ENCODE measurements at places on chromosomes 6 and 20.

DNA sequence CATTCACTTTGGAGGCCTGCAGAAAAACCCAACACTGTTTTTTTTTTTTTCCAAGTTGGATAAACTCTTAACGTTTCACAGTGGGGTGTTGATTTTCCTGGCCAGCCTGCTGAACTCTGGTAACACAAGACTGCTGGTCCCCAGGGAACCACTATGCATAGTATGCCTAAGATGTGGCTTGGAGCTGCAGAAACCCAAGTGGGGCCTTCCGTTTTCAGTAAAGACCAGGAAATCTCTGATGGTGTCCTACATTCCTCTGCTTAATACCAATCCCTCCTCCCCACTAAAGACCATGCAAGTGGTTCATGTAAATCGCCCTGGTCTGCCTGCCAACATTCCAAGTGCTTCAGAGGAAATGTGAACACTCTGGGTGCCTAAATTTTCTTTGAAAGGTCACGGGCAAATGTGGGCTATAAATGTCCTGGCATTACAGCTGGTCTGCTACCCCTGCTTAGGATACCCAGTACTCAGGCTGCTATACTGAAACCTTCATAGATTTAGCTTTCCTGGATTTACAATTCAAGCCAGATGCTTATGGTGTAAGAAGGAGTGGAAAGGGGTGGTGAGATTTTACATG, 615.4 kb downstream of the MAFB start:
- DNase-seq, result peak; percentile 48

DNA sequence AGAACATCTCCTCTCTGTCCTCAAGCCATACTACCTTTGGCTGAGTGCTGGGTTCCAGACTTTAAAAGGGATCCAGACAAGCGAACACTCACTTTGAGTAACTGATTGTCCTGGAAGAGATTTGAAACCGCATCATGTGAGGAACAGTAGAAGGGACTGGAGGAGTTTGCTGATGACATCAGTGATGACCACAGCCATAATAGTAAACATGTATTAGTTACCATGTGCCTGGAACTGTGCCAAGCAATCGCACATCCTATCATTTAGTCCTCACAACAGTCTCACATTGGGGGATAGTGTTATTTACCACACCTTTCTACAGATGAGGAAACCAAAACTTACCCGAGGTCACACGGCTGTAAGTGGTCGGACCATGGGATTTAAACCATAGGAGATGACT, 39.8 kb downstream of the ARMC2 start:
- DNase-seq, result no peak

DNA sequence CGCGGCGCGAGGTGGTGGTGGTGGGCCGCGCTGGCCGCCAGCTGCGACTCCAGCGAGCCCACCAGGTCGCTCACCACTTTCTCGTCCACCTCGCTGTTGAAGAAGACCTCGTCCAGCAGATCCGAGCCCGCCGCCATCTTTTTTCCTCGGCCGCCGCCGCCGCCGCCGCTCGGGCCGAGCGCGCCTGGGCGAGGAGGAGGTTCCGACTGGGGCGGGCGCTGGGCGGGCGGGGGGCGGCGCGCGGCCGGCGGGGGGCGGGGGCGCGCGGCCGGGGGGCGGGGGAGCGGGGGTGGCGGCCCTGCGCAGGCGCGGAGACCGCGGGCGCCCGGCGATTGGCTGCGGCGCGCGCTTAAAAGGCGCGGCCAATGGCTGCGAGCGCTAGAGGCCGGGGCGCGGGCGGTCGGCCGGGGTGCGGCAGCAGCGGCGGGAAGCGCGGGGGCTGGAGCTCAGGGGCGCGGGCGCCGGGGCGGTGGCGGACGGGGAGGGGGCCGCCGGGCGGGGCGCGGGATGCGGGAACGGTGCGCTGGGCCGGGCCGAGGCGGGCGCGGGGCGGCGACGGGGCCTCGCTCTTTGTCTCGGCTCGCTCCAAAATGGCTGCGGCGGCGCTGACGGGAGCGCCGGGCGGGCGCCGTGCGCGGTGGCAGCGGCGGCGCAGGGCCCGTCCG, at the start of gene TAF4:
Gene TAF4, minus strand, starts transcription at position 208 of the 665 bp plus-strand sequence. Its CDS starts 71 bp downstream, at position 137.
- peak; percentile 30 for DNase-seq

DNA sequence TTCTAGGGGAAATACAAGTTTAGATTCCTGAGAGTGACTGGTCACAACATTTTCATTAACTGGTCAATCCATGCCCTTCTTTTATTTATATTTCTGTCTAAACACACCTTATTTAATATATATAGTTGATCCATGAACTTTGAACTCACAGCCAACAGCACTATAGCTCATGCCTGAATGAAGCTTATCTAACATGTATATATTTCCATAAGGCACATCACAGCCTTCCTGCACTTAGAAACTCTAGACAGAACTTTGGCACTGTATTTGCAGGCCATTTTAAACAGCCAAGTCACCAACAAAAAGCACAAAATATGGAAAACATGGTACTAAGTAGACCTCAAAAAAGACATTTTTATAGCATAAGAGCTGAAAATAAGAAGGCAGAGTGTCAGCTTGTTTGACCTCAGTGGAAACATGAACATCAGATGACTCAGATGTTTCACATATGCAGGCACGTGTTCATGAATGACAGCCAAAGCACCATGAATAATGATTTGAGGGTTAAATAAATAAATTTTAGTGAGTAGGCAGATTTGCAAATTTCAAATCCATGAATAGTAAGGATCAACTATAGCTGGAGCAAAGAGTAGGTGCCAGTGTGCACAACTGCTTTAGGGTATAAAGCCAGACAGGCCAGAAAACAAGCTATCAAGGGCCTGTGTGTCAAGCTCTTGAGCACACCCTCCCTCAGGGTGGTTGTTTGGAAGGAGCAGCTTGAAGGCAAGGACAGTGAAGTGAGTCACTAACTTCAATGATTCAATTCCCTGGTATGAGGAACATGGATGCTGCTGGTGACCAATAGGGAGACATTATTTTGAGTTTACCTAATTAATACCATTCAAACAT, 88.9 kb upstream of the NT5E start:
- no peak for DNase-seq

GRCh38 chr20:8678098-8678776, 390.6 kb upstream of the PLCB4 start:
- no peak for DNase-seq

DNA sequence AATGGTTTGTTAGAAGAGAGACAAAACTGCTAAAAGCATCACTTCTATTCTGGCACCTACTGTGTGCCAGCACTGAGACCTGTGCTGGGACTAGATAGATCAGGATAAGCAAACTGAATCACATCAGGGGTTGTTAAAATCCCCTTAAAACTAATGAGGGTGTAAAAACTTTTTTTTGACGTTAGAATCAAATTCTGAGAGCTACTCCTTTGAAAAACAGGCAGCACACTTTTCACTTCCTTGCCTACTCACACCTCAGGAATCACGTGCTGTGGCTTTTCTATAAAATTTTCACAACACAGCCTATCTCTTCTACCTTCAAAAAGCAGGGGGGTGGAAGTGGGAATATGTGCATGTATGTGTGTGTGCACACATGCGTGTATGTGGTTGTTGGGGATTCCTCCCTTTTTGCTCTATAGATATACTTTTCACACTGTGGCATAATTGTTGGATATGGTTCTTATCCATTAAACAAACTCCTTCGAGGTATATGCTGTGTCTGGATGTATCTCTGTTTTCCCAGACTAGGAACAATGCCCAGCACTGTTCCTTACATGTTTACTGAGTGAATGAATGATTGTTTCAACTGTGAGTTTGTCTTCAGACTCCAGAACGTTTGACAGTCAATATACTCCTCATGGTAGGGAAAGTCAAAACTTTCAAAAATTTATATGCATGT, 105.4 kb downstream of the FYN start:
- DNase-seq, result no peak

DNA sequence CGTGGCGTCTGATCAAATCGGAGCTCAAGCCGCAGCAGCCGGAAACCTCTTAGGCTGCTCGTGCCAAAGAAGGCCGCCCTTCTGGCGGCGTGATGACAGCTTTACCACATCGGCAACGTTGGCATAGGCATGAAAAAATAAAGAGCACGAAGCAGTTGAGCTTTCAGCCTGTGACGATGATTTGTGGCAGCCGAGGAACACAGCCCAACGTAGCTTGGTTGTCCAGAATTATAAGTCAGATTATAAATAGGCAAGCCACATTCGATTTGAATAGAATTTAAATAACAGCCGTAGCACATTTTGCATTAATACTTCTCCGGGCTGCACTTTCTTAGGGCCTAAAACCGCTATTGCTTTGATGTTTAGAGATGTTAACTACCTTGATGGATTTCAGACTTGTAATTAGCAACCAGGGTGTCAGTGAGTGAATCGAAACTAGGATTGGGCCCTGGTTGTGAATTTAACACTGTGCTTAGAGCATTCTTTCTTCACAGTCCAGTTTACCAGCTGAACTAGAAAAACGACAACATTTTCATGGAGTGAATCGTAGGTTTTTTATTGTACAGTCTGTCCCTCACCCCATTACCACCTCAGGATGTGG, 864 bp upstream of the BCLAF1 start:
- DNase-seq, result peak; percentile 92

DNA sequence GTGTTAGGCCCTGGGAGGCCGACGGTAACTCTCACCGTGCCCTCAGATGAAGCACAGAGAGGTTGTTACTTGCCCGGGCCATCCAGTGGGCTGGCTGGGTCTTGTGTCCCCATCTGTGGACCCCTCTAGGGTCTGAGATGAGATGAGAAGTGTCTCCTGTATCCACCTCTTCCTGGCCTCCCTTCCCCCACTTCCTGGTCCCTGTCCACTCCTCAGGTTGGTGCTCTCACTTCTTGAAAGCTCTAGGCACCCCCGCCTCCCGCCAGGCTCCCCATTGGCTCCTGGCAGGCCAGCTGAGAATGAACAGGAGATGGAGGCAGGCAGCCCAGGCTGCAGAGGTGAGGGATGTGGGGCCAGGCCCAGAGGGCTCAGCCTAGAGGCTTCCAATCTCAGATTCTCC, 1.5 kb downstream of the MMP24OS start:
- no peak for DNase-seq

GRCh38 chr20:38272398-38272797, 11.9 kb upstream of the KIAA1755 start:
- no peak for DNase-seq

GRCh38 chr6:132122871-132123270, 171.7 kb upstream of the CCN2 start:
- no peak for DNase-seq

GRCh38 chr20:8116067-8116811, 15.8 kb upstream of the PLCB1 start:
- no peak for DNase-seq

- no peak for DNase-seq
These were observed 336.7 kb downstream of the DHX35 start for GRCh38 chr20:39298571-39299506.

- no peak for DNase-seq
These were observed 202.8 kb upstream of the CITED2 start for GRCh38 chr6:139577124-139577762.

DNA sequence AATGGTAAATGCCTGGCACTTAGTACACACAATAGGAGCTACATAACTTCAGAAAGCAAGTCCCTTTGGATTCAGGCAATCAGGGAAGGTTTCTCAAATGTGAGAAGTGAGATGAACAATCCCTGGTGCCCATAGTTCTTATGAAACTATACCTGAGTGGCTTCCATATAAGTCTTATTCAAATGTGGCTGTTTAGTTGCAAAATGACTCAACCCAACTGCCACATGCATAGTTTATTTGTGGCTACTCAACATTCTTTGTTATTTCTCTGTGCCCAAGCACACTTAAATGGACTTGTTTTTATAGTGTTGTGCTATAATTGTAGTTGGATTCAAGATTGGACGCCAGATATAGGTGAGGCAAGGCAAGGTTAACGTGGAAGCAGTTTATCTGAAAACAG, 93.7 kb upstream of the ATXN1 start:
- DNase-seq, result peak; percentile 24

DNA sequence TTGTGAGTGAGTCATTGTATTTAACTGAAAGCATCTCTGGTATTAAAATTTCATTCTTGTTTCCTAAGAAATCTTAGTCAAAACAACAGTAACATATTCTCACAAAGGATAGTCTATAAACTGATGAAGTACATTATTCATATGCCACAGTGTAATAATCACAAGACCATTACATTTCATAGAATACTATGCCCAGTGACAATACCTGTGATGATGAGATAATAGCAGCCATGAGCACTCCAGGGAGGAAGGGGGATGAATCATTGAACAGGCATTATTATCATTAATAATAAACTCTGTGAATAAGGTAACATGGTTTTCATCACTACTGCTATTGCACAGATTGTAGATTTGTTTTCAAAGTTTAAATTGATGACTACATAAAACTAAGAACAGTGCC, 667.9 kb downstream of the EPM2A start:
- no peak for DNase-seq

- no peak for DNase-seq
These were observed 135.1 kb upstream of the PMEPA1 start for GRCh38 chr20:57844626-57845596.

DNA sequence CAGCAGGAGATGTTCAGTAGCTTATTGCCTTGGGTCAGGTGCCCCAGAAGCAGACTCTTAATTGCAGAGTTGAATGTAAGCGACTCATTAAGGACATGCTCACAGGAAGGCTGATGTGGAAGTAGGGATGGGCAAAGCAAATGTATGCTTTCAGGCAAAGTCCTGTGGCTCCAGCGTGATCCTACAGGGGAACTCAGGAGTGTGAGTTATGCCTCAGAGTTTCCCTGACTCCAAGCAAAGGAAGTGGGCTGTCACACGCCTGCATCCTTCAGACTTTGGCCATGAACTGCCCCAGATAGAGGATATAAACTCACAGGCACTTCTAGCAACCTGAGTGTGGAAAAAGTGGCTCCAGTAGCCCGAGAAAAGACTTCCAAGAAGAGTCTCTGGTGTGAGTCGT, 64.9 kb upstream of the ZNF133 start:
- DNase-seq, result no peak

GRCh38 chr6:41492261-41492891, 53.8 kb upstream of the FOXP4 start:
- no peak for DNase-seq

DNA sequence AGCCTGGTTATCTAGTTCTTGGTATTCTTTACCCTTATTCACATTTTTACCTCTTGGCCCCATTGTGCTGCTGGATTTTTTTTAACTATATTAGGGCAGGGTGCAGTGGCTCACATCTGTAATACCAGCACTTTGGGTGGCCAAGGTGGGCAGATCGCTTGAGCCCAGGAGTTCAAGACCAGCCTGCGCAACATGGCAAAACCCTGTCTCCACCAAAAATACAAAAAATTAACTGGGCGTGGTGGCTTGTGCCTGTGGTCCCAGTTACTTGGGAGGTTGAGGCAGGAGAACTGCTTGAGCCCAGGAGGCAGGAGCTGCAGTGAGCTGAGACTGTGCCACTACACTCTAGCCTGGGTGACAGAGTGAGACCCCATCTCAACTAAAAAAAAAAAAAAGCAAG, 12.2 kb upstream of the TAF8 start:
- DNase-seq, result no peak

- DNase-seq, result no peak
These were observed 721.4 kb downstream of the CBLN4 start for GRCh38 chr20:55283889-55284288.

- no peak for DNase-seq
These were observed at the start of gene FOXF2 for GRCh38 chr6:1389369-1390132. FOXF2 (plus strand) TSS chr6:1389576; CDS start chr6:1389948, 372 bp downstream.
